T-helper 2 cell treated with Interferon-gamma antibody and Interleukin-4, amounts not matched to agents 5 μg/mL and 100 μg/mL, for 36 hours (primary cell): ENCODE measurements at places on chromosomes 4 and X.
A peak's percentile ranks its signal among the peaks of the same experiment; 100 is the strongest.

DNA sequence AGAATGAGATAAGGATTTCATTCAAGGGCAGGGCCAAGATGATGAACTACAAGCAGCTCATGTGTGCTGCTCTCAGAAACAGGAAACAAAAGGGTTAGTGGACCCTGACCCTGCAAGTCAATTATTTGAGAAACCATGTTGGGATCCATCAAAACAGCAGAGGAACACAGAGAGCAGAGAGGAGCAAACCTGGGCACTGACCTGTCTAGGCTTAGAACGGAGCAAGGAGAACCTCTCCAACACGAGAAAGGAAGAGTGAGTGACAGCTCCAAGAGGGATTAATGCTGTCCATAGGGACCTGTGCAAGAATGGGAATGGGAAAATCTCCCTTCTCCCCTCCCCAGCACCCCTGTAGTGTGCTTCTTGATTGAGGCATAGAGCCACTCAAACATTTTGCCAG, 53.9 kb upstream of the UGT2B4 start:
- no peak for DNase-seq

DNA sequence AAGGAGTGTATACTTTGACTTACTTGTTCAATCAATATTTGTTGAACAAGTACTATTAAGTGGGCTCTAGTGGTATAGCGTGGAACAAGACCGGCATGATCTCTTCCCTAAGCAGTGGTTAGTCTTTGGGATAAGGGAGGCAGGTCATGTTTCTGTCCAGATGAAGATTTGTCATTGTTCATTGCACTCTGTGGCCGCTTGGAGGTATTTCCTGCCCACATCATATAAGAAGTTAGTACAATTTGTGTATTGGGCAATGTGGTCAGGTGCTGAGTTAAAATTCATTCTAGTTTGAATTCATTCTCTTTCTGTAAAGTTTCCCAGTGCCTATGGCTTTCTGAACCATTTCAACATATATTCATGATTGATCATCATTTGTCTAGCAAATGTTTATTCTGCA, 101.1 kb upstream of the SHISA3 start:
- DNase-seq: no peak

- no peak for DNase-seq
Measured at GRCh38 chr4:4872314-4872903, 12.9 kb downstream of the MSX1 start.

GRCh38 chr4:147735413-147736301, 3.8 kb downstream of the ARHGAP10 start:
- no peak for DNase-seq

GRCh38 chrX:40849906-40850823, 114.8 kb upstream of the MED14 start:
- no peak for DNase-seq

DNA sequence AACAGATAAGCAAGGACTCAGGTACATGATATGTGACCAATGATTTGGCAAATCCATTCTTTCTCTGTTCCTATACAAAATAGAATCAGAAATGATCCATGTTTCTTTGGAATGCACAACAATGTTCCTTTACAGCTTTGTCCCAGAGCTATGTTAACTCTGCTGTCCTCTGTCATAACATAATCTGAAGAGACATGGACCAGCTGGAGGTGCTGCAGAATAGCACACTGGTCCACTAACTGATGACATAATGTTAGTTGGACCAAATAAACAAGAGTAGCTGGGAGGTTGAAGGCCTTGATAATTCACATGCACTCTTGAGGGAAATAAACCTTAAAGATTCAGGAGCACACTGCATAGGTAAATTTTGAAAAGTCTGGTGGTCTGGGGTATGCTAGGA, 23.0 kb upstream of the DHX15 start:
- no peak for DNase-seq

DNA sequence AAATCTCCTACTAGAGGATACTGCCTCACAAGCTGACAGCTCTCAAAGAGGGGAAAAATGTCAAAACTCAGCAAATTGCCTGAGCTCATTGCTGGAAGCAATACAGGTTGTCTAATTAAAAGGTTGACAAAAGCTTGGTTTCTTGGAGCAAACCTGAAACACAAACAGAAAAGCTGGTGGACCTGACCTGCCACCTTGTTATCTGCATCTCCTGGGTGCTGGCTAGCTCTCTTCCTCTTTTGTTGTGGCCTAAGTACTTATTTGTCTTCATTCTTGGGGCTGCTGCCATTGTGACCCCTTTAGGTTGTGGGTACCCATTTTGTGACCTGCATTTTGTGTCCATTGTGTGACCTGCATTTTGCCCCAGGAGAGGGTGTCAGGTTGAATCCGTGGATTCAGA, 184.5 kb downstream of the KIT start:
- DNase-seq: no peak

DNA sequence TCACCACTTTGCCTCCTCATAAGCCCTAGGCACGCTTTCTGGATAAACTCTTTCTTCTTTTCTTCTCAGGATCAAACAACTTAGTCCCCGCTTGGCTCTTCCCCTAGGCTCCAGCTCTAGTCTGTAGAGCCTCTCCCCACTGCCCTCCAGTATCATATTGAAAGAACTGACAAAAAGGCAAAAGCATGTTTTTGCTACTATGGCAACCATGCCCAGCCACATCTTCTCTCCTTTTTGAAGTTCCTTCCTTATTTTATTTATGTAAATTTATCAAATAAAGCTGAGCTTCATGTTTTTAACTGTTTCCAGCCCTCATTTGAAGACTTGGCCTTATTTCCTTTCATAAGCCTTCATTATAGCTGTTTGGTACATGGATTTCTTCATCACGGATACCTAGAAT, 86.0 kb upstream of the LIMCH1 start:
- no peak for DNase-seq

- no peak for DNase-seq
Measured at GRCh38 chr4:92334716-92335350, 31.1 kb downstream of the GRID2 start.

DNA sequence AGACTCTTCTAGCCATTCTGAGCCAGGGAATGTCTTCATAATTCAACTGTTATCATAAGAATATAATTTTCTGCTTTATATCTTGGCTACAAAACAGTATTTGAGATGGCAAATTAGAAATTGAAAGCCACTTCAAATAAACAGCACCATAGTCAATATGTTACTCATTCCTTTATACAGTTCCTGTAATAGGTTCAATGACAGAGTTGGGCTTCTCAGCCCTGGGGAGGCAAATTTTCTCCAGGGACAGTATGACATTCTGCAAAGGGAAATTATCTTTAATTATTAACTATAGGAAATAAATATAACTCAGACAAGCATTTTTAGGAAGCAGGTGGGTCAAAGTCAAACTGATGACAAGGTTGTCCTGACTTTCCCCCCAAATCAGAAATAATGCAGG, 71.9 kb upstream of the RPS6KA6 start:
- DNase-seq: no peak

DNA sequence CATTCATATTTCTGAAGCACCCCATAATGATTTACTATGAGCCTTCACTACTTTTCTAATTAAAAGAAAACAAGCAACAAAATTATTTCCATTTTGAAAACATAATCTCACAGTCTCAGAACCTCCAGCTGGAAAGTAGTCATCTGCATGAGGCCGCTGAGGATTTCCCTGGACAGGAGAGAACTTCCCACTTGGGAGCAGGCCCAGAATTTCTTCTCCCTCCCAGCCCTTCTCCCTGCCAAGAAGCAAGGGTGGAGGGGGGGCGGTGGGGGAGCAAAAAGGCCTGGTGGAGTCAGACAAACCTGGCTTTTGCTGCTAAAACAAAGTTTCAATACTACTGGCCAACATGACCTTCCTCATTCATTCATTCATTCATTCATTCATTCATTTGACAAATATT, 167.3 kb downstream of the PJA1 start:
- no peak for DNase-seq

- DNase-seq: no peak
Measured at GRCh38 chr4:26239801-26240200, 81.0 kb upstream of the RBPJ start.

DNA sequence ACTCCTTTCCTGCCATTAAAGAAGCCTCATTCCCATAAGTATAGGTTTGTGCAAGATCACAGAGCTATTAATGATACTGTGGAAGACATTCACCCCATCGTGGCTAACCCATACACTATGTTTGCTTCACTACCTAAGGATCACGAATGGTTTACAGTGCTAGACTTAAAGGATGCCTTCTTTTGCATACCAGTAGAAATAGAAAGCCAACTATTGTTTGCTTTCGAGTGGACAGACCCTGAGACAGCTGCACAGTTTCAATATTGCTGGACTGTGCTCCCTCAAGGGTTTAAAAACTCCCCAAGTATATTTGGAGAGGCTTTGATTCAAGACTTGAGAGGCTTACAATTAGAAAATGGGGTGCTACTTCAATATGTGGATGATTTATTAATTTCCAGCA, 16.0 kb upstream of the PAPSS1 start:
- no peak for DNase-seq

DNA sequence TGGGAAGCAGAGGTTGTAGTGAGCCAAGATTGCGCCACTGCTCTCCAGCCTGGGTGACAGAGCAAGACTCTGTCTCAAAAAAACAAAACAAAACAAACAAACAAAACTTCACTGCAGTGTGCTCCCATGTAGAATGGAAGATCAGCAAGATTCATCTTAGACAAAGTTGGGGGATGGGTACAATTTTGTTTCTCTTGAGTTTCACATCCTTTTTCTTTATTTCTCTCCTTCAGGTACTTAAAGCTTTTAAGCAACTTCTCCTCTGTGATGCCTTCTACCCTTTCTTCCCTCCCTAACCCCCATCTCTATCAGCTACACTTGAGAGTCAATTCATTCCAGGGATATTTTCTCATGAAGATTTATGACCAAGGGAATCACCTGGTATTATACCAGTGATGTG, 15.5 kb upstream of the RBBP7 start:
- DNase-seq: no peak

DNA sequence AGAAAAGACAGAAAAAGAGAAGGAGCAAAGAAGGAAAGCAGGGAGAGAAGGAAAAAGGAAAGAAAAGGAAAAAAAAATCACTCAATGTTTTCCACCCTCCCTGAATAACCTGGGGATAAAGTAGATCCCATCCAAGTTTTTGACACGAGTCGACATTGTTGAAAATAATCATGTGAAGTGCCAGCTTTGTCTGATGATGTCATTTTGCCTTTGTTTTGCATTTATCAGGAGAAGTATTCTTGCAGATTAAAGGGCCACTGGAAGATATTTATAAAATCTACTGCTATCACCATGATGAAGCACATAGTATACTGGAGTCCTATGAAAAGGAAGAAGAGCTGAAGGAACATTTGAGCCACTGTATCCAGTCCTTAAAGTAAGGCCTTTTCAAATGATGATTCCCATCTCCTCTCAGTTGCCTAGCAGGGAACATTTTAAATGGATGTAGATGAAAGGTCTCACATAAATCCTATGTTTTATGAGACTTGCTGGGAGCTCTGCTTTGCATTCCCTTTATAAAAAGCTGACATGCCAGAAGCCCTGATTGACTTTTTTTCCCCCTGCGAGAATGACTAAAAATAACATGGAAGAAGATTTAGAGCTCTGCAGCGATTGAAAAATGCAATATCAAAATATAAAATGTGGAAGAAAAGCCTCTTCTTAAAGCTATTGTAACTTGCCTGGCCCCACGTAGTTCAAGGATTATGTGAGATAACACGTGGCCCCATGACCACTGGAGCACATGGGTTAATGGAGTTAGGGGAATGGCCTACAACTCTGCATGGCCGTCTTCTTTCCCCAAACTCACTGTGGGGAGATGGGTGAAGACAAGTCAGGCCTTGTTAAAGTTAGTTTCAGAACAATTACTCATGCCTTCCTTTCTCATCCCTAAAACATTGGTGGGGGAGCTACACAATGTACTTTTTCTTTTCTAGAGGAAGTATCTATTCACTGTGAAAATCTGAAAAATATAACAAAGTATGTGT, 77.5 kb downstream of the INTS12 start:
- no peak for DNase-seq

DNA sequence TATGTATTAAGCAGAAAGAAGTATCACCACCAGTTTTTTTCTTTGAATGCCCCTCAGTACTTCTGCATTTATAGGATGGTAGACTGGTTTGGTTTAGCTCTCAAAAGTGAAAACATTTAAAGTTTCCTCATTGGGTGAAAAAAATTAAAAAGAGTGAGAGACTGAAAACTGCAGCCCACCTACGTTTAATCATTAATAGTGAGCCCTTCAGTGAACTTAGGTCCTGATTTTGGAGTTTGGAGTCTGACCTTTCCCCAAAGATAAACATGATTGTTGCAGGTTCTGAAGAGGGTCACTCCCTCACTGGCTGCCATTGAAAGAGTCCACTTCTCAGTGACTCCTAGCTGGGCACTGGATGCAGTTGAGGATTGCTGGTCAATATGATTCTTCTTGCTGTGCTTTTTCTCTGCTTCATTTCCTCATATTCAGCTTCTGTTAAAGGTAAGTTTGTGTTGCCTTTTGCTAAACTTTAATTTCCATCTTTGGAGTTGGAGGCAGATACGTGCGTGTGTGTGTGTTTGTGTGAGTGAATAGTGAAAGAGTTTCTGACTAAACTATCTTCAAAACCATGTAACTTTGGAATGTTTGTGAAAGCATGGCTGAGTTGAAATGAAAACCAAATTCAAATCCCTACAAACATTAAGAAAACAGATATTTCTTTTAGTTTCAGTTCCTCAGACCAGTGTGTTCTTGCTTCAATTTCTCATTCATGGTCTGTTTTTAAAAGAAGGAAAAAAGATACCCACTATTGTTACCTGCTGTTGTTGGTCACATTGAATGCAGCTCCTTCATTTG, at the start of gene MTTP:
Gene MTTP, plus strand, starts transcription at position 295 of the 795 bp plus-strand sequence. Its CDS starts 86 bp downstream, at position 381.
- no peak for DNase-seq

GRCh38 chrX:7711167-7711566, 131.8 kb upstream of the VCX start:
- no peak for DNase-seq

DNA sequence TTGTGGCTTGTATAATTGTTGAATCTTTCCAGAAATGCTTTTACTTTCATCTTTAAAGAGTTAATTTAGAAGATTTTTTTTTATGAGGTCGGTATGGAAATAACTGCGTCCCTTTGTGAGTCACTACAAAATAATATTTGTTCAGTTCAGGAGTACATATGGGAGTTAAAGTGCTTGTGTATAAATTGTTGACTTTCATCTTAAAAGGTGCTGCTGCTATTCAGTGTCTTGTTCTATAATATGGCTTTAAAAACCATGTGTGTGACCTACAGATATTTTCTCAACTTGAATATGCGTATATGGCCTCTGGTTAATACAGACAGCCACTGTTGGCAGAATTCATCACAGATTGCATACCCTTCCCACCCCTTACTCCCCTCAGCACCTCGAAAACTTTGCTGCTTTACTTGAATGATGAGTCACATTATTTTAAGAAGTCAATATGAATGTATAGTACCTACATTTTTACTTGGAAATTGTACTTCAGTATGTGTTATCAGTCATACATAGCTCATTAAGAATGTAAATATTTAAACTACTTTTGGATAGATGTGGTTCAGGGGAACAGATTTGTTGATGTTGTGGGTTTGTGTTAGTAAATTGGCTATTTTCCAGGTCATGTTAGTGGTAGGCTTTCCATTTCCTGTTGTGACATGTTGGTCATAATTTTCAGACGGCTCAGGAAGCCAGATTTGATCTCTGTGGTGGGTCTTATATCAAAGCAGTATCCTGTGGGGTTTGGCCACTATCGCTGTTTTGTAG, 1.5 kb downstream of the CLCN3 start:
- DNase-seq: peak; percentile 35

- DNase-seq: no peak
Measured at GRCh38 chrX:47215291-47215900, 3.1 kb upstream of the CDK16 start.
